ENCODE measurements at places on chromosomes 4 and X.

- DNase-seq = no peak
Observed at GRCh38 chrX:31546126-31546525, 474.3 kb upstream of the FTHL17 start.

GRCh38 chr4:176957353-176958118, 164.8 kb upstream of the VEGFC start:
- no peak for DNase-seq

- DNase-seq = no peak
Observed at GRCh38 chr4:48388525-48389154, 47.3 kb downstream of the SLAIN2 start.

DNA sequence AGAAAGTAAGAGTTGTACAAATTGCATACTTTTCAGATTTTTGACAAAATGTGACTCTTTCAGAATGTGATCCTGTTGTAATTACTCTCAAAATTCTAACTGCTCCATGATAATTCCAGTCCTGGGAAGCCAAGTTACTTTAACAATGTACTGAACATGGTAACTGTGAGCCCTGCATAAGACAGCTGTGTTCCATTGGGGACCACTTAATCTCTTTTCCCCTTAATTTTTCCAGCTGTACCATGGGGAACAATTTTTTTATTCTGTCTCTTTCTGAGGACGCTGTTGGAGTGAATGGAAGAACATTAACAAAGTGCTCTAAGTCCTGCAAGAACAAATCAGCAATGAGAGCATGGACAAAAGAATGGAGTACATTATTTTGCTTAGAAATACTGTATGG, 95.8 kb downstream of the UPRT start:
- DNase-seq = no peak

- DNase-seq = no peak
Observed at GRCh38 chr4:743463-744211, 38.0 kb downstream of the PCGF3 start.

DNA sequence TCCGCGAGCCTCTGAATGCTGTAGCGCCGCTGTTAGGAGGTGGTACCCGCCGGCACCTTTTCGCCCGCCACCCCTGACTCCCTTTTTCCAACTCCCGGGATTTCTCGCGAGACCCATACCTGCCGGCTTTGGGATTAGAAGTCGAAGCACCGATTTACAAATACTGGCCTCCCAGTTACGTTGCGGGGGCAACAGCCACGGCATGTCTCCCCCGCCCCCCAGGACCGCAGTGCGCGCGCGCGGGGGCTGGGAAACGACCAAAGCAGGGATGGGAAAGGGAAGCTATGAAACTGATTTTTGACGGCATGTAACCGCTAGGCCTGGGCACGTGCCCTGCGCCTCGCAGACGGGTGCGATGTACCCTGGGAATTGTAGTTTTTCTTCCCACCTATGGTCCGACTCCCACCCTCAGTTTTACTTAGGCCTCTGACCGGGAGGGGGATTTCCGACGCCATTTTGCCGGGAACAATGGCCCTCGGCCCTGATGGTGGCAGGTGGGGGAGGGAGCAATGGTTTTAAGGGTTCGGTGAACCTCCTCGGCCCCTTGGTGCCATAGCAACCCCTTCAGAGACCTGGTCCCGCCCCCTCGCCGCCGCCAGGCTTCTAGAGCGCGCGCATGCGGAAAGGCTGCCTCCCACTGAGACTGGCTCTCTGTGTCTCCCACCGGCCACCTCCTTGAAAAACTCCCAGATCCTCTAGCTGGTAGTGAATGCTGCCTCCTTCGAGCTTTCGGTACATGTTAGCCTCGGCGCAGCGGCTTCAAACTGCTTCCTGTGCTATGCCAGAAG, 772 bp upstream of the WNK3 start:
- peak; percentile 87 for DNase-seq

DNA sequence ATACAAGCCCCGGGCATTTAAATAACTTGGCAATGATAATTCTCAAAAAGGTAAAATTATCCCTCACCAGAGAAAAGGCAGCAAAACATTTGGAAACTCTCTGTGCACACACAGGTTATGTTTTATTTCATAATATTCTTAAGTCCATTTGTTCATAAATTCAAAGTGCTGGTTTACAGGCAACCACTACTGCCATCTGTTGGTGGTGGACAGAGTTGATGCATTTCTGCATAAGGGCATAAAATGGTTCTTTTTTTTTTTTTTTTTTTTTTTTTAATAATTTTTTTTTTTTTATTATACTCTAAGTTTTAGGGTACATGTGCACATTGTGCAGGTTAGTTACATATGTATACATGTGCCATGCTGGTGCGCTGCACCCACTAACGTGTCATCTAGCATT, 31.5 kb upstream of the IL21 start:
- peak; percentile 23 for DNase-seq

DNA sequence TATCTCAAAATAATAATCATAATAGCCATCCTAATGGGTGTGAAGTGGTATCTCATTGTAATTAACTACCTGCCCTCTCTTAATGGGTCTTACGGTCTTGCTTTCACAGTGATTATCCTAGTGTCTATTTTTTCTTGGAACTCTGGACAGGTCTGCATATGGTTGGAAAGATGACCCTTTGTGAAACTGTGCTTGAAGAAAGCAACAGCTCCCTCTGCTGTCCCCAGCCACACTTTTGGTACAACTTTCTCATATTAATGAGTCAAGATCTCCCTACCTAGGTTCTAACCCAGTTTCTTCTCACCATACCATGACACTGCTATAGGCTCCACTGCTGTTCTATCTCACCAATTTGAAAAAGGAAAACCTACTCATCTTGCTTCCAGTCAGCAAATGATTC, 2.4 kb downstream of the TFDP3 start:
- no peak for DNase-seq

DNA sequence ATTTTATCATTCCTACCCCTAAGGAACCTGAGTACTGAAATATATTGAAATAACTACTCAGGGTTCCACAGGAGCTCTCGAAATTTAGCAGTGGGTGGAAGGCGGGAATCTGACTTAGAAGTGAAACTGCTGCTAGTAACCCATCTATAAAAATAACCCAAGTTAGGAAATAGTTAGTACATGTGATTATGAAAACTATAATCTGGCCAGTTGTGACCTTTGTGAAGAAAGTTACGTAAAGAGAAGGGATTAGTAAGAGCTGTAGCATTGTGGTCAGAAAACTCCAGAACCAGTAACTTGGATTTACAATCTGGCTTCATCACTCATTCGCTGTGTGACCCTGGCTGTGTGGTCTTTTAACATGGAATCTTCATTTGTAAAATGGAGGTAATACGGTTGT, 175.5 kb downstream of the RAPGEF2 start:
- DNase-seq = no peak

GRCh38 chr4:129614611-129615010, 518.7 kb downstream of the C4orf33 start:
- DNase-seq = peak; percentile 13
